ENCODE measurements at places on chromosomes 3 and 15. TPM values are rescaled to one million over a fixed set of nuclear protein-coding genes. Genes with fewer than 3 reads are reported as not detected.

The CPN2 gene
- total RNA-seq, result not detected

The SI gene
- not detected for total RNA-seq

The MAN2A2 gene
- 79.3 TPM for total RNA-seq

The ABI3BP gene
- 72.0 TPM for total RNA-seq

The SLC22A13 gene
- 0.18 TPM for total RNA-seq

The FMN1 gene
- total RNA-seq, result 9.4 TPM

The CCDC80 gene
- 233 TPM for total RNA-seq

The TMEM207 gene
- total RNA-seq, result not detected

The C3orf52 gene
- total RNA-seq, result 0.41 TPM

The AMIGO3 gene
- total RNA-seq, result 0.09 TPM

The RARRES1 gene
- 117 TPM for total RNA-seq

The CLEC3B gene
- 107 TPM for total RNA-seq

The ATP10A gene
- 5.1 TPM for total RNA-seq

The GPR27 gene
- 3.9 TPM for total RNA-seq

The PFN2 gene
- 45.7 TPM for total RNA-seq

The ADAMTSL3 gene
- total RNA-seq, result 25.8 TPM

The ARPP21 gene
- not detected for total RNA-seq

The STAC gene
- 0.13 TPM for total RNA-seq

The RBP2 gene
- not detected for total RNA-seq

The SV2B gene
- total RNA-seq, result 1.8 TPM

The STRIT1 gene
- total RNA-seq, result not detected

The RARB gene
- 12.1 TPM for total RNA-seq

The RPP14 gene
- total RNA-seq, result 24.2 TPM

The PRR20G gene
- not detected for total RNA-seq

The PLA2G4B gene
- total RNA-seq, result 5.4 TPM

The RAB6B gene
- 41.4 TPM for total RNA-seq

The AMT gene
- 14.9 TPM for total RNA-seq

The SUSD5 gene
- total RNA-seq, result 0.60 TPM

The ADCY5 gene
- 104 TPM for total RNA-seq

All from left cardiac atrium (tissue), 4 donors.